ENCODE measurements at places on chromosomes 7 and 10.
A peak's percentile ranks its signal among the peaks of the same experiment; 100 is the strongest.

- no peak for DNase-seq
These were observed 60.1 kb downstream of the LANCL2 start for GRCh38 chr7:55425141-55425752.

GRCh38 chr10:73597346-73597745 lies 6.2 kb upstream of the USP54 start:
- DNase-seq = no peak

- DNase-seq = peak; percentile 54
These were observed 98.4 kb upstream of the PODXL start for GRCh38 chr7:131654668-131655326.

- DNase-seq = no peak
These were observed 88.8 kb upstream of the TNS3 start for GRCh38 chr7:47670729-47671128.
